Hippocampal formation (tissue), 2 donors: ENCODE measurements at places on chromosomes 12 and 14.

DNA sequence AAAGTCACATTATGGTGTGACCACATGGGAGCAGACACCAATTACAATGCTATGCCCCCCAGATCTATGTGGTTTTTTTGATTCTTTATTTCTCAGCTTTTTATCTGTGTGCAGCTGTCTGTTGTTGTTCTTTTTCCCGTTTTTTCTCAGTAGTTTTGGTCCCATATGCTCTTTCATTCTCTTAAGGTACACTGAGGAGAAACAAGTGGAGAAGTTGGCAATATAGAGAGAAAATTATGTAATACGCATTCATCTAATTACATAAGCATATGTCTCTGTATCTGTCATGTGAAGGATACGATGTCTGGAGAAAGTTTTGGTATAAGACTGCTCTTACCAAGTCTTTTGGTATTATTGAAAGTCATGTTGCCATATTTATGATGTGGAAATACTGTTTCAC lies 819.0 kb downstream of the NRXN3 start:
- DNase-seq: peak; percentile 9

GRCh38 chr14:68503186-68503825 lies 289.6 kb downstream of the ZFP36L1 start:
- no peak for DNase-seq

DNA sequence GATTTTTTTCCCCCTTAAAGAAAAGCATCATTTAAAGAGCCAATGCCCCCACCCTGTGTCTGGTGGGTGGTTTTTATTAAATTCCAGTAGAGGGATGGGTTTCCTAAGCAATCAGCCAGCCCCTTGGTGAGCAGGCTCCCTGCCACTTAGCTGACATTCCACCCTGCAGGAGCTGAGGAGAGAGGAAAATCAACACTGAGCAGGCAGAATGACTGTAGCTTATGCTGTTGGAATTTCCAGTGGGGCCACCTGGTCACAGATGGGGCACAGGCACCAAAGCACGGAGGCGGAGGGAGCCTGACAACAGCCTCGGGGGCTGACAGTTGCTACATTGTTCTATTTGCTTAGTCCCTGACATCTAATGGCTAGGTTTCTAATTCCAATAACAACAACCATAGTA lies 127.7 kb downstream of the TMEM30B start:
- DNase-seq: no peak

DNA sequence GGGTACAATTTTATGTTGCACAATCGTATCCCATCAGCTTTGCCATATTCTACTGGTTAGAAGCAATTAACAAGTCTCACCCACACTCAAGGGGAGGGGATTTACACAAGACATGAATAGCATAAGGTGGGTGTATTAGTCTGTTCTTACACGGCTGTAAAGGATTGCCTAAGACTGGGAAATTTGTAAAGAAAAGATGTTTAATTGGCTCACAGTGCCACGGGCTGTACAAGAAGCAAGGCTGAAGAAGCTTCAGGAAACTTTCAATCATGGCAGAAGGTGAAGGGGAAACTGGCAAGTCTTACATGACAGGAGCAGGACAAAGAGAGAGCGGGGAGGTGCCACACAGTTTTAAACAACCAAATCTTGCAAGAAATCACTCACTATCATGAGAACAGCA lies 231.8 kb upstream of the AMIGO2 start:
- no peak for DNase-seq

- DNase-seq: no peak
These were observed 660 bp upstream of the HCFC2 start for GRCh38 chr12:104063712-104064030.
